ENCODE measurements at places on chromosomes 5 and 9.

- no peak for DNase-seq
These were observed 12.3 kb downstream of the CCNH start for GRCh38 chr5:87400305-87400899.

GRCh38 chr5:54651482-54652076 is 134.0 kb downstream of the SNX18 start:
- no peak for DNase-seq

- DNase-seq = no peak
These were observed 39.5 kb upstream of the GRHPR start for GRCh38 chr9:37382982-37383357.

GRCh38 chr5:7391215-7391614 is 4.7 kb upstream of the ADCY2 start:
- no peak for DNase-seq

DNA sequence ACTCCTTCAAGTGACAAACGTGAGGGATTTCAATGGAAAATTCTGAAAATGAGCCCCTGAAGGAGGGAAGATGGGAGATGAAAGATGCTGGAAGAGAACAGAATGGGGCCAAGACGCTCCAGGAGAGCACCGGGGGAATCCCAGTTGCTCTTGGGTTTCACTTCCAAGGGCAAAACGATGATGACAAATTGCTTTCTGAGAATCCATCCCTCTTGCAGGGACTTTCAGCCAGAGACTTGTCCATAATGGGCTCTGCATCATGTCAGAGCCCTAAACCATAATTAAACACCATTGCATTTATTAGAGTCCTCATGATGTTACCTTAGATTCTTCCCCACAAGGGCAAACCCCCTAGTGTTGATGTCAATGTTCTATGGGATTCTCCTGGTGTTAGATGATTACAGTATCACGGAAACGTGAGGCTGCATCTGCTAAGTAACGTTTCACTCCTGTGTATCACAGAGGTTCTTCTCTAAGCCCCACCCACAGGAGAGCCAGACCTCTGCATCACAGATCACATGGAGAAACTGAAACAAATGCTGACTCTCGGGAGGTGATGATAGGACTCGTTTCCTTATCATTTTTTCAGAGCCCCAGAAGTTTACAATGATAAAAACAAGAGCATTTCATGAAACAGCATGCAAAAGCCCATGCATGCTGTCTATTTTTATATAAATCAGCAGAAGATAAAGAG is 114.4 kb downstream of the TENT4A start:
- DNase-seq = peak; percentile 14

GRCh38 chr5:109247986-109248385 is 161.8 kb downstream of the PJA2 start:
- no peak for DNase-seq

- no peak for DNase-seq
These were observed 114.2 kb upstream of the ADAMTS16 start for GRCh38 chr5:5025774-5026408.

DNA sequence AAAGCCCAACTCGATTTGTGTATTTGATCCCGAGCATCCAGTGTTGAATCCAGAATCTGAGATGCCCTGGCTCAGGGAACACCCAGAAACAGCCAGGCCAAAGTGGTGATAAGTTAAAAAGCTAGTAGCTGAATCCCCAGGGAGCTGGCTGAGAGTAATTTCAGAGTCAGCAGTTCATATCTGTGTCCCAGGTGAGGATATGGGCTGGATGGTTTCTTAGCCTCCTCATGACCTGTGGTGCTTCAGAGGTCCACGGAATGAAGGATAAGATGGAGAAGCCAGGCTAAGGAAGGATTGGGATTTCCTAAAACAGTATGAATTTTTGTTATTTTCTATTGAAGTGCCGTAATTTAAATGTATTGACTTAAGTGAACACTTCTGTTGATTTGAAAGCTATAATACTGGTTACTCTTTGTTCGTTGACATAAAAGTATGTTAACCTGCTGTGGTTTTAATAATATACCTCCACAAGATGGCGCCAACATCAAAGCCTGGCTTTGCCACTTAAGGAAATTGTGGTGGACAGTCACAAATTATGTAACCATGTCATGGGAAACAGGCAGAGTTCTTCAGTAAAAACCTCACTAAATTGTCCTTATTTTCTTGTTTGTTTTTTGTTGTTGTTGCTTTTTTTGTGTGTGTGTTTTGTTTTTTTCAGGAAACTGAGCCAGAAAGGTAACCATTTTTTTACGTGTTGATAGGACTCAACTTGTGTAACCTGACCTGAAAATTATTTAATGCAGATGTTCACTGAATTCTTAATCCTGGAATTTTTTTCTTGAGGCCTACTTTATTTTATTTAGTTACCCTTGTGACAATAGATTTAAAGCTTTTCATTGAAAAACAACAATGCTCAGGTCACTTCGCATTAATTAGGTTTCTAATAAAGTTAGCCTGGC is 11.4 kb downstream of the MTAP start:
- DNase-seq = peak; percentile 41

GRCh38 chr9:24817756-24818155 is 272.1 kb upstream of the IZUMO3 start:
- DNase-seq = no peak

GRCh38 chr9:135178498-135178897 is 91.0 kb downstream of the OLFM1 start:
- no peak for DNase-seq

- no peak for DNase-seq
These were observed 83.7 kb upstream of the DHFR start for GRCh38 chr5:80738466-80738865.

GRCh38 chr5:99061299-99061698 is 132.5 kb upstream of the CHD1 start:
- DNase-seq = no peak

DNA sequence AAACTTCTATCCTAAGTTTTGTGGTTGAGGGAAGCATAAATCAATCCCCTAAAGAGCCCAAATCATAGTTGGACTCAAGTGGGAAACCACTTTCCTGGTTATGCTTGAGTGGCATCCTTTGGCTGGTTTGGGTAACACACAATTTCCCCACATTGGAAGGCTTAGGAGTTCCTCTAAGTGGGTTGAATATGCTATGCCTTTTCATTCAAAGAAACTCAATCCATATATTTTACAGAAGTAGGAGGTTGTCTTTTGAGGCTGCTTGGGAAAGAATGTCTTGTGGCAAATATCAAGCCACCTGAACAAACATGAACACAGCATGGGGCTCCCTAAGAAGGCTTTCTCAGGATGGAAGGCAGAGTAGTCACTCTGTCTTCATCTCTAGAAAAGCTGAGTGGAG is 121.1 kb downstream of the SPATA31D1 start:
- DNase-seq = no peak

Measured in activated naive CD8-positive, alpha-beta T cell treated with anti-CD3 and anti-CD28 coated beads, Interleukin-2, amount 50 U/mL, for 24 hours (primary cell).